ENCODE measurements at places on chromosomes 2 and 18.

DNA sequence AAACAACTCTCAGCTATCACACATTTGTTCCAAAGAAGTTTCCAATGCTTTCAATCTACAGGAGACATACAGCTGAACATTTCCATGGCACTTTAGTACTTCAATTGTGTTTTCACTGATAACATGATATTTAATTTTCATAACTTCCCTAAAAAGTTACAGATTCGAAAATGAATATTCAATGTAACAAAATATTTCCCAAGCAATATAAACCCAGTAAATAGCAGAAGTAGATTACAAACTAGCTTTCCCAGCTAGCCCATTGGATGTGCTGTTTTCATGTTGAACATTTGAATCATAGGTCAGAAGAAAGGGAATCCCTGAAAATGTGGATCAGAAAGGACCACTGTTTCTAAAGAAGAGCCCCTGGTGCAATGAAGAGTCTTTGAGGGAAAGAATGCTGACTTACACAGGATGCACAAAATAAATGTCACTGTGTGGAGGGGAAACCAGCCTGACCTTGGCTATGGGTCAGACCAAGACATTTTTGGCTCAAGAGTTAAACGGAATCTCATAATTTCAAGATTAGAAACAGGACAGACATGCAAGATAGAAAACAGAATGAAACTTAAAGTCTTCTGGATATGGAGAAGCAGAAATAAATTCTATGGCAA is 22.5 kb downstream of the CYTIP start:
- no peak for DNase-seq

DNA sequence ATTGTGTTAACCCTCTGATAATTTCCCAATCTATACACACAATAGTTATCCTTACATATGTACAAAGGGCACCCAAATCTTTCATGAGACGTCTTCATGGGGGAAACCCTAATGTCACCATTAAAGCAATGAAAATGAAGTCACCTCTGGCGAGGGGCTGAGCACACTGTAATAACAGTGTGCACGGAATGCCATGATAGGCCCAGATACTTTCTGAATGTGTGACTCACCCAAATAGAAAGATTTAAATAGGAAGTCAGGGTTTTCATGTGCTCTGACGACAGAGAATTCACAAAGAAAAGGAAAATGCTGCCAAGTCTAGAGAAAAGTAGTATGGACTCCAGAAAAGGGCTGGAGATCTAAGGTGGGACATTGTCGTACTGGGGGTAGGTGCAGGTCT is 128.3 kb downstream of the SATB2 start:
- no peak for DNase-seq

DNA sequence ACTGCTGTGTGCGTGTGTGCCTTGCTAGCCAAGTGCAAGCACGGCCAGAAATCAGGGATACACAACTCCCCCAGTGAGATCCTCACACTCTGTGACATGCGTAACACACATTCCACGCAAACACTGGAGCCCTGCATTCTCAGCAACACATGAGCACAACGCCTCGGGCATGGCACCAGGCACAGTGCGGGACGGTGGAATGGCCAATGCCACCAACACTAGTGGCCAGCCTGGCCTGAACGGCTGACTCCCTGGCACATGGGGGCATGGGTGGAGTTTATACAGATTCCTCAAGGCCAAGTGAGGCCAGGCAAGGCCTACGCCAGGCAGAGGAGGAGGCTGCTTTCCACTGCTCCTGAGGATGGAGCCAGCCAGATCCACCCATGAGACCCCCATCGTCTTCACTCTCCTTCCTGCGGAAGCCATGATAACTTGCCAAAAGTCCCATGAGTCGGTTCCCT is 56.2 kb downstream of the ANKMY1 start:
- no peak for DNase-seq

DNA sequence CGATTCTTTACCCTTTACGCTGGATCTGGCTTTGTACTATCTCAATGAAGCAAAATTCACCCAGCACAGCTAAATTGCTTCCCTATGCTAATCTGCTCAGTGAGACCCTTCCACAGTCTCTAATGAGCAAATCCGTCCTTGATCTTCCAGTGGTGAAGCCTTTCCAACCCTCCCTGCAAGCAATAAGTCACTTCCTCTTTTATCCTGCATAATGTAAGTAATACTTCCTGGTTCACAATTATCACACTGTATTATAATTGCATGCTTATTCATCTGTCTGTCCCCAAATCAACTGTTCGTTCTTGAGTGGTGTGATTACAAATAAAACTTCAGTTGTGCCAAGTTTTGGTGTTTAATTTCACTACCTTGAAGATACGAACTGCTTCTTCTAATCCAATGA is 404.0 kb downstream of the ADCYAP1 start:
- no peak for DNase-seq

- peak; percentile 91 for DNase-seq
Observed at GRCh38 chr2:164841719-164842623, at the start of gene COBLL1. TSS of gene COBLL1 (minus strand) at chr2:164841823. CDS start at chr2:164841196, 627 bp downstream.

Measured in chondrocyte (in vitro differentiated cells).